ENCODE measurements at places on chromosomes 16 and 17.
A peak's percentile ranks its signal among the peaks of the same experiment; 100 is the strongest.

DNA sequence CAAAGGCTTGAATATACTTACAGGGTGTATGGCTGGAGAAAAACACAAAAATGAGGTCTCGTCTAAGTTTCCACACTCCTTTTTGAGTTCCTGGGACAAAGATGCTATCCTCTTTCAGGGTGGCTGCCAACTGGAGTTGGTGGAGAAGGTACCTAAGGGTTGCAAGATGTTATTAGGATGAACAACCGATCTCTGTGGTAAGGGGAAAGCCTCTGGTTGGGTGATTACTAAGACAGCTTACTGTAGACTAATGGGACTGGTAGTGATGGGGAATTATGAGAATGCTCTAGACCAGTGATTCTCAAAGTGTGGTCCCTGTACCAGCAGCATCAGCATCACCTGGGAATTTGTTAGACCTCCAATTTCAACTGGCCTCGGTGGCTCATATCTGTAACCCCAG, 6.0 kb downstream of the ADAT1 start:
- no peak for DNase-seq

- no peak for DNase-seq
These were observed 123.2 kb upstream of the LHX1 start for GRCh38 chr17:36813957-36814563.

DNA sequence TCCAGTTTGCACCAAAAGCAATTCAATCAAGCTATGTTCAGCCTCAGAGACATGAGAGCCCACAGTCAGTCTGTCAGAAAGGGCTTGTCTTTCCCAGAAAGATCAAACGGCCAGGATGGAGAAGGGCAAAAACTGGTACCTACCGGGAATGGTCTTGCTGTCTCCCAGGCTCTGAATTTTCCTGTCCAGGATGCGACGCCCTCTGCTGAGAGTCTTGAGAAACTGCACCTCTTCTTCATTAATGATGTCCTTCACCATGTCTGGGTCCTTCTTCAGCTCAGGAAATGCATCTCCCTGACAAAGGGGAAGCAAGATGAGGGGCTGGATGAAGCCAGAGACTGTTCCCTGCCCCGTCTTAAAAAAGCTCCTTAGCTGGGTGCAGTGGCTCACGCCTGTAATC, 15.8 kb upstream of the EXOSC6 start:
- DNase-seq: peak; percentile 69

DNA sequence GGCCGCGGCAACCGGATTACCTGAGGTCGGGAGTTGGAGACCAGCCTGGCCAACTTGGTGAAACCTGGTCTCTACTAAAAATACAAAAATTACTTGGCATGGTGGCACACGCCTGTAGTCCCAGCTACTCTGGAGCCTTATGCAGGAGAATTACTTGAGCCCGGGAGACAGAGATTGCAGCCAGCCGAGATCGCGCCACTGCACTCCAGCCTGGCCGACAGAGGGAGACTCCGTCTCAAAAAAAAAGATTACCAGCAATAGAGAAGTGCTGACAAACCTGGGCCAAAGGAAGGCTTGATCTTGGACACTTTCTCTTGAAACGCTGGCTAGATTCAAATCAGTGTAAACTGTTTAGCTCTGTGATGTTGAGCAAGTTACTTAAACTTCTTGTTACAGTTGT, 4.3 kb downstream of the MT1H start:
- peak; percentile 41 for DNase-seq

GRCh38 chr16:14097182-14097959, 26.3 kb downstream of the MRTFB start:
- no peak for DNase-seq

- DNase-seq: peak; percentile 32
These were observed 24.7 kb upstream of the KRT20 start for GRCh38 chr17:40909755-40910154.

DNA sequence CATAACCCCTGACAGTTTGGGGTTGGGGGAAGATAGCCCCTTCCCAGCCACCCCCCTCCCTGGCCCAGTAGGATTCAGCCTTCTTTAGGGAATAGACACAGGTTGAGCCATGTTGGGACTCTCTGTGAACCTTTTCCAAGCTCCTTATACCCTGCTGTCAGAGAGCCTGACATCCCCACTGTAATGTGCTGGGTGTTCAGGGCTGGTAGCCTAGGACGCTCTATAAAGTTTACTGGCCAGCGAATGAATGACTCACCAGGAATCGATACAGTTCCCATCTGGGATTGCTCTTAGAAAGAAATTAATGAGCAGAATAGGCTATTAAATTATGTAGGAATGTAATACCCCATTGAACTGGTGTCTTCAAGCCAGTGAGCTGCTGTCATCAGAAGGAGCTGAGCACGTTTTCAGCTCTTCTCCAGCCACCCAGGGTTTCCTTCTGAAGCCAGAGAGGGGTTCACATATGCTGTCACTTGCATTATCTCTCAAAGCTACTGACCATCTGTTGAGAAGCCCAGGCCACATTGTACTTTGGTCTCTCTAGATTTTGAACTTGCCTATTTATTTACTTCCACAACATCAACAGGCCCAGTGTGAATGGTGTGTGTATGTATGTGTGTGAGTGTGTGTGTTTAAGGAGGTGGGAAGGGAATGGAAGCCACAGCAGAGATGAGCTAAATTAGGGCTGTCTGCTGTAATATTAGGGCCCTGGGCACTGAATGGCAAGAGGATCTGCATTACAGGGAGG, 64.9 kb downstream of the SPACA3 start:
- DNase-seq: no peak

GRCh38 chr17:8674344-8675305, 44.1 kb upstream of the MYH10 start:
- no peak for DNase-seq

DNA sequence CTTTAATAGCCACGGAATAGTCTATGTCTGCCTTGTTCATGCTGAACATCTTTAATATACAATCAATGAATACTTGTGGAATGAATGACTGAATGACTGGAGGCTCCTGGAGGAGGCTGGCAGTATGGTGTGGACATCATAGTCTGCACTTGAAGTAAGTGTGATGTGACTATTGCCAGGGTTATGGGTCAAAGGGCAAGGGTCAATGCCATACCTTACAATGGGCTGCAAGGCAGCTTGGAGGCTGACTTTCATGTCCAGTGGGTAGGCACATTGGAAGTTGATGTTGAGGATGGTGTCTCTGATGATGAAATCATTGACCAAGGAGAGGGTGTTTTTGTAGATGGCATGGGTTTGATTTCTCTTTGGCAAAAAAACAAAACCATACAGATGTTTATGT, 7.9 kb downstream of the GP2 start:
- no peak for DNase-seq

DNA sequence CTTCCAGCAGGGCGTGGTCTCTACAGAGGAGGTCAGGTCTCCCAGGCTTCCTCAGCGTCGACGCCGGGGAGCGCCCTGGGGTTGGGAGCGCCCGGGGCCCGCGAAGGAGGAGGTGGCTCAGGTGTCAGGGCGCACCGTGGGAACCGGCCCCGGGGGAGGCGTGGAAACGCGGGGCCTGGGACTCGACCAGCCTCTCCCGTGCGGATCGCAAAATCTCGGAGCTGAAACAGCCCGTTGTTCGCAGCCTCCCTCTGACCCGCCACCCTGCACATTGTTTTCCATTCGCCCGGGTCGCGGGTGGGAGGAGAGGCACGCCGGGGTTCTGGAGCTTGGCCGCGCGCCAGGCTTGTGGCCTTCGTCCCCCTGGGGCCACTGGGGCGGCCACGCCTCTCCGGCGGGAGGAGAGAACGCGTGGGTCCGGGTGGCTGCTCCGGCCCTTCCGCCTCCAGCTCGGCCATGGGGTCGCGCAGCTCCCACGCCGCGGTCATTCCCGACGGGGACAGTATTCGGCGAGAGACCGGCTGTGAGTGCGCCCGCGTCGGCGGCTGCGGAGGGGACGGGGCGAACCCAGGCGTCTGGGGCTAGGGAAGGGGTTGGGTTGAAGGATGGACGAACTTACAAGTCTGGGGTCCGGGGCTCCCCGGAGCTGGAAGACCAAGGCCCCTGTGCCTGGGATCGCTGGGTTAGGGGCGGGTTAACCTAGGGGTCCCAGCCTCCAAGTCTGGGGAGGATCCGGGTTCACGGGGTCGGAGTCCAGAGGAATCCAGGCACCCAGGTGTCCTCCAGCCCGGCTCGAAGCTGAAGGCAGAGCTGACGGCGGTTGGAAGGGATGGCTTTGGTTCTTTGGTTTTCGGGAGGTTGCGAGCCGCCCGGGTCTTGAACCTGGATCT, at the start of gene CHP2:
Gene CHP2 (plus strand): TSS at position 433 of the 890 bp plus-strand sequence. CDS start 24 bp downstream, at position 457.
- DNase-seq: peak; percentile 3

All from astrocyte of the hippocampus (primary cell).